Epithelial cell of prostate (primary cell): ENCODE measurements at places on chromosomes 5 and 9.
A peak's percentile ranks its signal among the peaks of the same experiment; 100 is the strongest.

DNA sequence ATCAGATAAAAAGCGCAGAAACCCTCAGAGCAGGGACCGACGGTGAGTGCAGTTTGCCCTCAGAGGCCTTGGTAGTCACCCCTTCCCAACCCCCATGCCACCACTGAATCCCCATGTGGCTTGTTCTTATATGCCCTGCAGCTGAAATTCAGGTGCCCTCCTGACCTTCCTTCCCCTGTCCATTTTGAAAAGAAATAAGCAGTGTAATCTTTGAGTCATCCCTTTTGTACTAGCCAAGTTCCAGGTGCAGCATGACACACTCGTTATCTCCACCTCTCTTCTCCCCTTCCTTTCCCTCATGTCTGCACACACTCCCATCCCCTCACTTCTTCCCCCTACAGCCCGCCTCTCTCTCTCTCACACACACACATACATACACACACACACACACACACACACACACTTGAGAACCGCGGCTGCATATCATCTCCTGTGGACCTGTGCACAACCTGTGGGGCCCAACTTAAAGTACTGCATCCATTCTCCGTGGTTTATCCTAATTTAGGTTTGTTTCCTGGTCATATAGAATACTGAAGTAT lies 53.1 kb downstream of the SYK start:
- no peak for DNase-seq

DNA sequence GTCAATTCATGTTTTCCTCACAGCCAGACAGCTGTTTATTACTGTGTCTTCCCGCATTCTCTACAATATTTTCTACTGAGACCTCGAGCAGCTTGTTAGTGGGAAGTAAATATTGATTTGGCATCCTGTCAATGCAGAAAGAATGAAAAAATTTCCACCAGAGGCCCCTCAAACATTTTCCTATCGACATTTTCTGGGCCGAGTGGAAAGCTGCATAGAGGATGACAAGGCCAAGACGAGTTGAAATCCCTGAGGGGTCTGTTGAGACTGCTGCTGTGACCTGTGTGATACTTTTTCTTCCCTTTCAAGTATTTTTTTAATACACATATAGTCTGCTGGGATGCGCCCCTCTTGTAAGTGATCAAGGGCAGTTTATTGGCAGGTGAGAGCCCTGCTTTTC lies 91.4 kb upstream of the SH3GL2 start:
- DNase-seq: no peak

GRCh38 chr5:112878101-112878500 lies 17.0 kb downstream of the SRP19 start:
- no peak for DNase-seq

- no peak for DNase-seq
Measured at GRCh38 chr9:68472119-68472518, 68.6 kb downstream of the TMEM252 start.

DNA sequence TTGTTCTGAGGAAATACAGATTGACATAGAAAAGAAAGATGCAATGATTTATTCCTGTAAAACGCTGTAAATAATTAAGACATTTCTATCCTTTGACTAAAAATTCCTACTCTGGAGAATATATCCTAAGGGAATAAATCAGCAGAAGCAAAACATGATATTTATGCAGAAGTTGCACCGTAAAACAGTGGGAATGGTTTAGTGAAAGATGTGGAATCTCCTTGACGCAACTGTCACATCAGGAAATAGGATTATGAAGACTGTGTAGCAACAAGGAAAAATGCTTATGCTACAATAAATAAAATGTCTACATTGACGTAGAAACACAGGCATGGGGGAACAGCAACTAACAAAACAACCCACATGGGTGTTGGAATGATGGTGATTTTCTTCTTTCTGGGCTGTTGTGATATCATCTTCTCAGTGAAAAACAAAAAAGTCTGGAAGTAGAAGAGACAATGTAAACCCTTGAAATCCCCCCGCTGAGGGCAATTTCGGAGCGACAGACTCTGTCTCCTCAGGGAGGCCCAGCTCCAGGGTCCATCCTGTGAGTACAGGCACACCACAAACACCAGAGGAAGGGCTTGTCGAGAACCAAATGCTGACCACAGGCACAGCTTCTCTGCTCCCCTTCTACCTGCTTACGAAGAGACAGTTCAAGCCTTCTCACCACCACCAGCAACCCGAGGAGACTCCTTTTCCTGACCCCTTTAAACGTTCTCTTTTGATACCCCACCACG lies 25.2 kb downstream of the COL23A1 start:
- no peak for DNase-seq

DNA sequence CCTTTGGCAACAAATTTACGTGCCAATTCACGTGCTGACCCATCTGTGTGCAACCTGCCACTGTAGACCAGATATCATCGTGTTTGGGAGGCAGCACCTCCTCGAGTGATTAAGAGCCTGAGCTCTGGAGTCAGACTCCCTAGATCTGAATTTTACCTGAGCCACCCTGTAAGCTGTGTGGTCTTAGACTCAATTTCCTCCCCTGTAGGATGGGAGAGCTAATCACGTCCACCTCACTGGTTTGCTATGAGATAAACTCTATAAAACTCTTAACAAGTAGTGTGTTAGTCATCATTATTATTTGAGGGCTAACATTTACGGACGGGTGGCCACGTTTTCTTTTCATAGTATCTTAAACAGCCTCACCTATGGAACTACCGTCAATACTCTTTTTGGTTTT lies 220.0 kb upstream of the ADAMTSL1 start:
- no peak for DNase-seq

DNA sequence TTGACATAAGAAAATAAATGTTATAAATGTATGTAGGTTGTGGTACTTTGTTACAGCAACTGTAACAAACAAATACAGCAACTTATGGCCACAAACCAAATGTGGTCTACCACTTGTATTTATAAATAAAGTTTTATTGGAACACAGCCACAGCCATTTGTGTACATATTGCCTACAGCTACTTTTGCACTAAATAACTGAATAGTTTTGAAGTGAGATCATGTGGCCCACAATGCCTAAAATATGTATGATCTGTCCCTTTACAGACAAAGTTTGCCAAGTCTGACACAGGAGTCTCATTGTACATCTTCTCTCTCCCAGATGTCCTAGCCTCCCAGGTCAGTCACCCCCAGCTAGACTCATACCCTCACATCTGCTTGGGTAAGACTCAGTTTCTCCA lies 283.6 kb upstream of the PRDM9 start:
- DNase-seq: no peak

- no peak for DNase-seq
Measured at GRCh38 chr5:83554686-83555085, 83.1 kb downstream of the VCAN start.

DNA sequence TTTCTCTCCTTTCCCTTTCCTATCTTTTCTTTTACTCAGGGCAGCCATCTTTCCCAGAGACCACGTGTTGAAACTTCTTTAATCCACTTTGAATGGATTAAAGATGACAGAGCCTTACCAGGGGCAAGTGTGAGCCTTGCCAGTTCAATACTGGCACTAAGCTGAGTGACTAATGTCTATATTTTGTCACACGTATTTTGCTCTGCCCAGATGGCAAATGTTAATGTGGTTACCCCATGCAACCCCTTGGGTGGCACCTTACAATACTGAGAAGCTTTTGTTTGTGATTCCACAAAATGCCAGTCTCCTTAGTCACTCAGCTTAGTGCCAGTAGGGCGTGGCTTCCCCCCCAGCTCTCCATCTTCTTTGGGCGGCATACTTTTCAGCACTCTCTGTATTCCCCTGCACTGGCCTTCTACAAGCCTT lies 24.8 kb downstream of the ANXA1 start:
- DNase-seq: peak; percentile 60

- DNase-seq: no peak
Measured at GRCh38 chr5:82676661-82677060, 398.5 kb upstream of the RPS23 start.

DNA sequence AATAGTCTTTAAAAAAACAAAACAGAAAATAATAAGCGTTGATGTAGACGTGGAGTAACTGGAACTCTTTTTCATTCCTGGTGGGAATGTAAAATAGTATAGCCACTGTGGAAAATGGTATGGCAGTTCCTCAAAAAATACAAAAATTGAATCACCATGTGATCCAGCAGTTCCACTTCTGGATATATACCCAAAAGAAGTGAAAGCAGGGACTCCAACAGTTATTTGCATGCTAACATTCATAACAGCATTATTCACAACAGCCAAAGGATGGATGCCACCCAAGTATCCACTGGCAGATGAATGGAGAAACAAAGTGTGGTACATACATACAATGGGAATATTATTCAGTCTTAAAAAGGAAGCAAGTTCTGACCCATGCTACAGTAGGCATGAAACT lies 4.2 kb upstream of the PHF2 start:
- no peak for DNase-seq

- DNase-seq: no peak
Measured at GRCh38 chr5:136013559-136013958, 15.2 kb upstream of the TGFBI start.

GRCh38 chr5:153159616-153160015 lies 330.9 kb upstream of the GRIA1 start:
- DNase-seq: no peak

DNA sequence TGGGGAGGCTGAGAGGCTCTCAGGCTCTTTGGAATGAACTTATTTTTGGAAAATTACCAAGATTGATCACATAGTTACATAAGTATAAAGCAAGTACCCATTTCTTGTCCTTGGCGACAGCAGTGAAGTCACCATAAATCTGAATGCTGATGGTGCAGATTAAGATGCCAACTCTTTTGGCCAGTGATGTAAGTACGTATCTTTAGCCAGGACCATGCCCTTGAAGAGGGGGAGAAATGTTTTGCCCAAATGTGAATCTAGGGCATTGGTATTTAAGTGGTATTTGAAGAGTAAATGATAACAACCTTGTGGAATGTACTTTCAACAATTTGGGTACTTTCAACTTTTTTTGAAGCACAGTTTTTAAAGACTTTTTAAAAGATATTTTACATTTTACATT lies 68.2 kb upstream of the RAD23B start:
- DNase-seq: no peak

DNA sequence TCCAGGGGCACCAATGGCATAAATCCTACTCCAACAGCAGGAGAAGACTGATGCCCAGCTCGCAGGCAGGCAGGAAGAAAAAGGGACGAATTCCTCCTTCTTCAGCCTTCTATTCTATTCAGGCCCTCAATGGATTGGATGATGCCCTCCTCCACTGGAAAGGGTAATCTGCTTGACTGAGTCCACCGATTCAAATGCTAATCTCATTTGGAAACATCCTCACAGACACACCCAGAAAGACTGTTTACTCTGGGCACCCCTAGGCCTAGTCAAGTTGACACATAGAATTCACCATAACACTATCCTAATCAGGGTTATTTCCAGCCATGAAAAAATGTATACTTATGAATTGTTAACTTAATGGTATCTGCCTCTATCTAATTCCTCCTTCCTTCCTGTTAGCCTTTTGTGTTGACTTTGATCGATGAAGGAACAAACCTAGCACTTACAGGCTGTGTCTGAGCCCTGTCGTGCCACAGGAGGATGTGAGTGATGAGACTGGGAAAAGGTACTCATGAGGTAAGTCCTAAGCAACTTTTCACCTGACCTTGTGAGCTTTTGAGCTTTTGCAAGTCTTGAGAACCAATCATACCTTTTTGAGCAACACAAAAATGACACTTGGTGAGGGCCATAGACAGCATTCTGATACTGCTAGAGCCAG lies 36.5 kb downstream of the FOXD1 start:
- DNase-seq: no peak

GRCh38 chr5:179287071-179287470 lies 58.2 kb downstream of the ADAMTS2 start:
- no peak for DNase-seq

DNA sequence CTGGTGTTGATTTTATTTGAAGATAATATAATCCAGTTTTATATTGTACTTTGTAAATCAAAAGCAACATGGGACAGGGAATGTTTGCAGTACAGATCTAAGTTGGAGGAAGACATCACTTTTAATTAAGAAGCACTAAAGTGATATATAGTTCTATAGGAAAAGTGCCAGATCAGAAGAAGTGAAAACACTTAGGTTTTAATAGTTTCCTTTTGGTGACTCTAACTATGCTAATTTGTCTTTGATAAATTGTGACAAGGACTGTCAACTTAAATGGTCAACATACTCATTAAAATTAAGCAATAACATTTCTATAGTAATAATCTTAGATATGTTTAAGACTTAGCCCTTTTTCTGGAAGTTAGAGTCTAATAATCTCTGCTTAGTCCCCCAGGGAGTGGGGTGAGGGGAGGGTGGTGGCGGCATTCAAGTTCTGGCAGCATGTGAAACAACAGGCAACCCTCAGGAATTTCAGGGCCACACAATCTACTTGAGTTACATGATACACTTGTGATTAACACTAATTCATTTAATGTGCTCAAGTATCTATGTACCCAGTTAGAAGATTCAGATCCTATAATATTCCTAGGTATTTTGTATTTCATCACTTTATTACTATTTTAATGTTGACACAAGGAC lies 1026.5 kb downstream of the NR2F1-AS1 start:
- no peak for DNase-seq

GRCh38 chr5:109660301-109660700 lies 29.4 kb upstream of the MAN2A1 start:
- DNase-seq: no peak

- no peak for DNase-seq
Measured at GRCh38 chr9:94081864-94082463, 2.3 kb upstream of the PTPDC1 start.

GRCh38 chr9:100213730-100214477 lies 114.9 kb downstream of the INVS start:
- no peak for DNase-seq

DNA sequence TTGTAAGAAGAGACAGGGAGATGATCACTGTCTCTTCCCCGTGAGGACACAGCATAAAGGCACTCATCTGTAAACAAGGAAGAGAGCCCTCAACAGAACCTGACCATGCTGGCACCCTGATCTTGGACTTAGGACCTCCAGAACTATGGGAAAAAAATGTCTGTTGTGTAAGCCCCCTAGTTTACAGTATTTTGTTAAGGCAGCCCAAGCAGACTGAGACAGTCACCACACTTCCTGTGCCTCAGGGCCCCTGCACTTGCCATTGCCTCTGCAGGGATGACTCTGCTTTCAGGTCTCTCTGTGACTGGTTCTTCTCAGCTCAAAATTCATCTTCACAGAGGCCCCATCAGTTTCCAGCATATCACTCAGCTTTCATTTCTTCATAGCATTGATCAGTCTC lies 372.1 kb downstream of the TLE1 start:
- DNase-seq: no peak

DNA sequence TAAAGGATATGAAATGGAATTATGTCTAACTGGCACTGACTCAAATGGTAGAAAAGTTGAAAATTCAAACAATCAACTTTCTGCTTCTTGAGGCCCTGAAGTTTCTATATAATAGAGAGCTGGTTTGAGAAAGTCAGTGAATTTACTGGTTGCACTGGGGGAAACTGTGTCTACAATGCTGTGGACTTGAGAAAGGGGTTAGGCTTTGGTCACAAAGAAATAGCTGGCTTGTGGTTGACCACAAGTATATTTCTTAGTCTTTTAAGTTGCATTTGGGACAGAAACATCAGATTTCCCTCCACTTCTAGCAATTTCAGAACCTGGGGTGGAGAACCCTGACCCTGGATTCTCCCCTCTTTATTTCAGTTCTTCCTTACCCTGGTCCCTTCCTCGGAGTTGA lies 192.6 kb upstream of the ACTBL2 start:
- DNase-seq: no peak

GRCh38 chr9:28848671-28849070 lies 1275.4 kb upstream of the C9orf72 start:
- DNase-seq: no peak
